ENCODE measurements at places on chromosomes 13 and 19. TPM values are rescaled to one million over a fixed set of nuclear protein-coding genes. Genes with fewer than 3 reads are reported as not detected.

The TTC9B gene
- total RNA-seq: not detected

The SIGLECL1 gene
- total RNA-seq: not detected

The HTR2A gene
- not detected for total RNA-seq

The MYPOP gene
- total RNA-seq: 2.7 TPM
